ENCODE measurements at places on chromosomes 16 and 17.
A peak's percentile ranks its signal among the peaks of the same experiment; 100 is the strongest.

DNA sequence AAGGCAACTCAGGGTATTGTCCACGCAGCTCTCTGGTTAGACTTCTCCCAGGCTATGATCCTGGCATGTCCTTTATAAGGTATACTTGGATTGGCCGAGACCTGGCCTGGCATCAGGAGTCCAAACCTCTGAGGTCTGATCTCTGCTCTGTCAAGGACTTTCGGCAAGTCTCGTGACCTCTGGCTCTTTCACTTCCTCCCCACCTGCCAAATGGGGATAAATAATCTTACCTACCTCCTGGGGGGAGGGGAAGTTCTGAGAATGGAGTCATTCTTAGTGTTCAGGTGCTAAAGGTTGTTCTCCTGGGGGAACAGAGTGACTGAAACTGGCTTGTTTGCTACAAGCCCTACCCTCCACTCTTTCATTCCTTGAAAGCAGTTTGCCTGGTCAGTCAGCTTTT, 7.6 kb downstream of the ATXN1L start:
- DNase-seq = no peak

GRCh38 chr16:55809851-55810250, 23.0 kb downstream of the CES1 start:
- DNase-seq = no peak

DNA sequence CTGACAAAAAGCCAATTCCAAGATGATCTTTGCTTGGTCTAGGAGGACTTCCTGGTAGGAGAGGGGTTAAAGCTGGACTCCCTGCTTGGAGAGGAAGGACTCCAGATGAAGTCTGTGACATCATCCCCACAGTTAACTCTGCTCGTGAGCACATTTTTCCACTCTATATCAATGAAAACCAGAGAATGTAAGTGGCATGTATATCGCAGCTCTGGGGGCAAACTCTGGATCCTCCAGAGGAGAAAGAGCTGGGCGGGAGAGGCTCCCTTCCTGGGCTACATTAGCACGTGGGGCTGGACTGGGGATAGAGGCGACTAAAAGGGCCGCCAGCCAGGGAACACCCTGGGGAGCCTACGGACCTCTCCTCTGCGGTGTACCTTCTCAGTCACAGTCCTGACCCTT, 34.1 kb downstream of the HIC1 start:
- no peak for DNase-seq

DNA sequence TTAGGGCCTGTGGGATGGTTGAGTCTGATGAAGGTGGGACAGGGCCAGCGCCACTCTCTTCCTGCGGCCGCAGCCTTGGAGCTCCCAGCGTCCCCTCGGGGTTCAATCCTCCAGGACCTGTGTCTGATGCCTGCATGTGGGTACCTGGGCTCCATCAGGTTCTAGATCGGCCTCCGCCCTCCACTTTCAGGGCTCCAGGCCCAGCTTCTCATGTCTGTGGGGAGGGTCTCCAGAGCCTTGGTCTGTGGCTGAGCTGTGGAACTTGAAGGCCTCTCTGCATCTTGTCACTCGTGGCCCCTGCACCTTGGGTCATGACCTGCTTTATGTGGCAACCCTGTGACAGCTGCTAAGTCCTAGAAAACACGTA, 89.8 kb upstream of the ZNF750 start:
- no peak for DNase-seq

- peak; percentile 60 for DNase-seq
Measured at GRCh38 chr17:76366247-76366646, 12.5 kb upstream of the PRPSAP1 start.

GRCh38 chr16:23114131-23114904, 34.9 kb downstream of the USP31 start:
- DNase-seq = no peak

- DNase-seq = no peak
Measured at GRCh38 chr17:1621273-1621954, 7.2 kb downstream of the SLC43A2 start.

DNA sequence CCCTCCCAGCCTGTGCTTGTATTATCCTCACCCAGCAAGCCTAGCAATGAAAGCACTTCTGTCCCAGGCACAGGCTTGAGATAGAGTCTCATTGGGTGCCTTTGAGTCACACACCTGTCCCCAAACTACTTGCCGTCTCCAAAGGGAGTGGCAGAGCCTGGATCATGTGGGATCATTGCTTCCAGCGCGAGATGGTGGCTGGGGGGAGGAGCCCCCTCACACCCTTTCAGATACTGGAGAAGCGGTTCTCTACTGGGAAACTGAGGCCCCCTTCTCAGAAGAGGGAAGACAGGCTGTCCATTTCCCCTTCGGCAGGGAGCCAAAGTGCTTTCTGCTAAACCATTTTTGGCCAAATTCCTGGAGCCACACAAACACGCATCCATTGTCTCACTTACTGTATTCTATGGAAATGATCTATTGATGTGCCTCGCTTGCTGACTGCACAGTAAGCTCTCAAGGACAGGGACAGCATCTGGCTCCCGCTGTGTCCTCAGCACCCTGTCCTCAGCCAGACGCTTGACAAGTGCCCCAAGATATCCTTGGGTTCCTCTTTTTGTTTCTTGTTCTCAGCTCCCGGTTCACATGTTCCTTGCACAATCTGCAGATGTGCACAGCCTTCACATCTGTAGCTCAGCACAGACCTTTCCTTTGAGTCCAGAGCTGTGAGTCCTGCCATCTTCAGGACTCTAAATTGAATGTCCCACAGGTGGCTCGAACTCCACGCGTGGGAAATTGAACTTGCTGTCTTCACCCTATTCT, 26.0 kb upstream of the DLX3 start:
- no peak for DNase-seq

DNA sequence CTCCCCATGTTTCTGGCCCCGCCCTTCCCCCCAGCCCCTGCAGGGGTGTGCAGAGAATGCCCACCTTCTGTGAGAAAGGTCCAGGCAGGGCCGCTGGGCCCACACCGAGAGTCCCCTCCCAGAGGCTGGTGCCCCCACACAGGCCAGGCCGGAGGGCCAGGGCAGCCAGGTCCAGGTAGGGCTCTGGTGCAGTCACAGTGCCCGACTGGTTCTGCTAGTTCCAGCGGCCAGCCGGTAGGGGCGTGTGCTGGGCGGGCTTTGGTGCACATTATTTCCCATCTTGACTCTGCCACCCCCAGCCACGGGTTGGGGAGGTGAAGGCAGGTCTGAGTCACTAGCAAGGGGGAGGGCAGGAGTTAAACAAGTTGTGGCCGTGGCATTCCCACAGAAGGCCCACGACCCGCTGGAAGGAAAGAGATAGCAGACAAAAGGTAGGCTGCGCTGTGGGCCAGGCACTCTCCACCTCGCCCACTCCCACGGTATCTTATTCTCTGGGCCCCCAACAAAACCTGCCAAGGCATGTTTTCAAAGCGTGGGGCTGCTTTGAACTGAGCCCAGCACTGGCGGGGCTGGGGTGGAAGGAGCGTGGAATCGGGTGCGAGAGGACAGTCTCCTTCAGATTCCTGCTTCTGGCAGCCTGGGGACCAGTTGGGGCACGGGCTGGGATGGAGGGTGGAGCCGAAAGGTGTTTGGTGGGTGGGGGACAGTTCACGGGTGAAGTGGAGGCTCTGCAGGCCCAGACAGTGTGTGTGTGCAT, 1.9 kb downstream of the EPN3 start:
- DNase-seq = peak; percentile 76

GRCh38 chr17:5703736-5704135, 119.4 kb upstream of the NLRP1 start:
- peak; percentile 28 for DNase-seq

- DNase-seq = no peak
Measured at GRCh38 chr17:59848778-59849177, 44.0 kb downstream of the TUBD1 start.

DNA sequence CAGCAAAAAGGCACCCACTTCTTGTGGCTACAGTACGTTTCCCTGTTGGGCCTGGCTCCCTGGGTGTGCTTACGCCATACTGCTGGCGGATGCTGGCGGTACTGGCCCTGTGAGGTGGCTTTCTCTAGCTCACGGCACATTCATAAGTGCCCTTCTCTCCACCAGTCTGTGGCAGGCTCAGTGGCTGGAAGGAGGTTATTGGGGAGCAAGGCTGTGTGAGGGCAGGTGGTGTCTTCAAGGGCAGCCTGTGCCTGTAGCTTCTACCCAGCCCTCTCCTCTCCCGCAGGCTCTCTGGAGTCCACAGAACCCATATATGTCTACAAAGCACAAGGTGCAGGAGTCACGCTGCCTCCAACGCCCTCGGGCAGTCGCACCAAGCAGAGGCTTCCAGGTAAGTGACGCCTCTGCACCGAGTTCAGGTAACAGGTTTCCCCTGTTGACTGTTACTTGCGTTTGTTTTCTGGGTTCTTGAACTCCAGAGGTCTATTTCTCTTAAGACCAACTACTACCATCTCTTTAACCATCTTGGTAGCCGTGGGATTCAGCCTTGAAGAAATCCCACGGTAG, 20.6 kb downstream of the NTAN1 start:
- DNase-seq = no peak

- no peak for DNase-seq
Measured at GRCh38 chr16:49269201-49269600, 12.4 kb downstream of the CBLN1 start.

All from H9 (cell line).